Stimulated activated CD4-positive, alpha-beta T cell treated with anti-CD3 and anti-CD28 coated beads, TNF-alpha, amount 100 ng/mL, for 1 hour (primary cell): ENCODE measurements at places on chromosomes 16 and 17.
A peak's percentile ranks its signal among the peaks of the same experiment; 100 is the strongest.

DNA sequence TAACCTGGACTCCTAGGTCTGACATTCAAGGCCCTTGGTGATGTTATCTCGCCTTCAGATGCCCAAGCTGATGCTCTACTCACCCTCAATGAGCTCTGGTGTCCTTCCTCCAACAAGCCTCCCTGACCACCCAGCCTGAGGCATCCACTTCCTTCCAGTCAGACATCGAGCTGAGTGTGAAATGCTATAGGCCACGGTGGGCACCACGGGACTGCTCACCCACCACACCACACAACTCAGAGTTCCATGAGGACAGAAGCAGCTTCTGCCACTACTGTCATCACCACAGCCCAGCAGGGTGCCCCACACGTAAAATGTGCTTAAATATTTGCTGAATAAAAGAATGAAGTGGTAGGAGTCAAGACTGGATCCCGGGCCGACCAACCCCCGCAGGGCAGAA lies 12.0 kb downstream of the CREBBP start:
- DNase-seq: no peak

DNA sequence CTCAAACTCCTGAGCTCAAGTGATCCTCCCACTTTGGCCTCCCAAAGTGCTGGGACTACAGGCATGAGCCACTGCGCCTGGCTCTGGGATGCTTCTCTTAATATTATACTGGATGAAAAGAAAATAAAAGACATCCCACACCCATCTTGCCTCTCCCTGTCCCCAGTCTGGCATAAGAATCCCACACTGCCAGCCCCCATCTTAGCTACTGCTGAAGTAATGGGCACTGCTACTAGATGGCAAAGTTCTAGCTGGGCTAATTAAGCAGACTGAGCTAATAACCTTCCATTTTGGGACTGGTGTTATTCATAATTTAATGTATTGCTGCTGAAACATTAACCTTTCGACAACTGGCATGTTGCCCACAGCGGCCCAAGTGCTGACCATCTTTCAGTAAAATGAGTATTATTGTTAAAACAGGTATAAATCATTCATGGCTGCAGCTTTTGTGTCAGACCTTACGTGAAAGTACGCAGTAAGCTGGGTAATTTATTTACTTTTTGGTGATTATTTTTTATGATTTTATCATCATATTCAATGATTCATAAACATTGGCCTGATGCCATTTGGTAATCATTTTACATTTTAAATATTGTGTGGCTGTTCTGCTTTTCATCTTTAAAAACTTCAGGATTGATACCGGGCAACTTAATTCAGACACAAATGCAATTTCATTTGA lies 47.4 kb upstream of the ZFHX3 start:
- DNase-seq: no peak

DNA sequence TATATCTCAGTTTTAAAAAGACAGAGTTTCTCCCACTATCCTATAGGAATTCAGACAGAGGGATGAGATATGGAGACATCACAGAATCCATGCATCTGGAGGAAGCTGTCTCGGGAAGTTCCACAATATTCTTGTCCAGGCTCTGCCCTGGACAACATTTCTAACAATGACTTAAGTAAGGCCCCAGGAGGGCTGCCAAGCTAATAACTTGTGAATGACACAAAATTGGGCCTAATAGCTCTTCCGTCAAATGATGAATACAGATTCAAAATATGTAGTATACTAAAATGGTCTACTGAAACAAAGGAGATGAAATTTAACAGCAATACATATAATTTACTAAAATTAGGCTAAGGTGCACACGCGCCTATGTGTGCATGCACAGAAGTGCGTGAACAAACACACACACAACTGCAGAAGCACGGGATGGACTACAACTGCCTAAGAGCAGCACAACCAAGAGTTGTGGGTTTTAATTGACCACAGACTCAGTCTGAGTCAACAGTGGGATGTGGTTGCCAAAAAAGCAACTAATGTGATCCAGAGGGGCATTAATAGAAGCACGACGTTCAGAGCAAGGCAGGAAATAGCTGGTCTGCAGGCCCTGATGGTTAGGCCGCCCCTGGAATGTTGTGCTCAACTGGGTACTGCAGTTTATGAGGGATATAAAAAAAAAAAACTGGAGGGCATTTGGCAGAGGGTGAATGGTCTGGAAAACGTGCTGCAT lies 26.3 kb upstream of the HS3ST2 start:
- DNase-seq: no peak

GRCh38 chr17:72887322-72887721 lies 205.2 kb downstream of the SLC39A11 start:
- no peak for DNase-seq

DNA sequence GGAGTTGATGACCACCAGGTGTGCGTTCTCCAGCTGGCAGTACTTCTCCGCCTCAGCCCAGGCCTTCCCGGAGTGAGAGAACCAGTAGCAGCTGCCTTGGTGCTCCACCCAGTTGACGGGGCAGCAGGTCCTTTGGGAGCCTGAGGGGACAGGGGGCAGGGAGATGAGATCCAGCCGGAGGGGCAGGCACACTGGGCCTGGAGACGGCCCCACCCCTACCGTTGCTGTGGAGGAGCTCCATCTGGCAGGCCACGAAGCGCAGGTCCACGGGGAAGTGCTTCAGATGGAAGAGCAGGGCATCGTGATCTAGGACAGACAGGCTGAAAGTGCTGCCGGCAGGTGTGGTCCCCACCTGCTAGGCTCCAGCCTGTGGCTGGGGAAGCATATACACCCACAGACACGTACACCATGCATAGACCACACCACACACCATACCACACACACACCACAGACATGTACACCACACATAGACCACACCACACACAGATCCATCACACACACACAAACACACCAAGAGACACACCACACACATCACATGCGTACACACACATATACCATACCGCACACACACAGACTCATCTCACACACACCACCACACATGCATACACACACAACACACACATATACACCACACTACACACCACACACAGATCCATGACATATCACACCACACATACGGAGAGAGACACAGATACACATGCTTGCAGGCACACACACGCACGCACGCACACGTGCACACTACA lies 7.4 kb downstream of the ASGR2 start:
- DNase-seq: no peak

- no peak for DNase-seq
Measured at GRCh38 chr17:26766743-26767142, 527.2 kb upstream of the WSB1 start.

DNA sequence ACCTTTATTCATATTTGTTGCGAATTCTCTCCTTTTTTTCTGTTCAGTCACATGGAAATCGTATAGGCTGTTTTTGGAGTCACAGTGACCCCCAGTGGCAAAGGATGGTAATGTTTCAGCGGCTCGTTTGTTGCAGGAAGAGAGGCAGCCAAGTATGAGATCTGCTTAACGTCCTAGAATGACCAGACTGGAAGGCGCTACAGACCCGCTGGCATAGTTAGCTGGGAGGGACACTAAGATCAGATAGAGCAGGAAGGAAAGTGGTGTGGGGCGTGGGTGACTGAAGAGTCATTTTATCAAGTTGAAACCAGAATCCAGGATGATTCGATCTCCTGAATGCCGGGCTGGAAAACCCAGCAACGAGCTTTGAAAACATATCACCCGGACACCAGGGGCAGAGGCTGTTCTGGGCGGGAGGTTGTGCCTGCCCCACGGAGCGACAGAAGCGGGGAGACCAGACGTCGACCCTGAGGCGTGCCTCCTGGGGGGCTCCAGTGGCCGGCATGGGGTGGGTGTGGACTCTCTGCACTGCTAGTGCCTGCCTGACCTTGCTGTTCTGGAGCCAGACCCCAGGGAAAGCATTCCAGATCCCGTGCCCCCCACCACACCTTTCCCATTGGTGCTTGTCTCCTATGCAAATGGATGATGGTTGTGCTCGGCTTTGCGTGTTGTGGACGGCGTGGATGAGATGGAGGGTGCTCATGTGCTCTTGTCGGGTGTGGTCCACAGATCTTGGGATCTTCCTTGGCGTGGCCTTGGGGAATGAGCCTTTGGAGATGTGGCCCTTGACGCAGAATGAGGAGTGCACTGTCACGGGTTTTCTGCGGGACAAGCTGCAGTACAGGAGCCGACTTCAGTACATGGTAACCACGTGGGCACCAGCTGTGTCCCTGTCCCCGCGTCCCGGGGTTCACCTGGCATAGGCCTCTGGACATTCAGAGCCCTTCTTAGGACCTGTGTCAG lies 7.7 kb downstream of the IL34 start:
- peak; percentile 73 for DNase-seq

- DNase-seq: no peak
Measured at GRCh38 chr16:85611444-85612190, 1.5 kb upstream of the GSE1 start.

DNA sequence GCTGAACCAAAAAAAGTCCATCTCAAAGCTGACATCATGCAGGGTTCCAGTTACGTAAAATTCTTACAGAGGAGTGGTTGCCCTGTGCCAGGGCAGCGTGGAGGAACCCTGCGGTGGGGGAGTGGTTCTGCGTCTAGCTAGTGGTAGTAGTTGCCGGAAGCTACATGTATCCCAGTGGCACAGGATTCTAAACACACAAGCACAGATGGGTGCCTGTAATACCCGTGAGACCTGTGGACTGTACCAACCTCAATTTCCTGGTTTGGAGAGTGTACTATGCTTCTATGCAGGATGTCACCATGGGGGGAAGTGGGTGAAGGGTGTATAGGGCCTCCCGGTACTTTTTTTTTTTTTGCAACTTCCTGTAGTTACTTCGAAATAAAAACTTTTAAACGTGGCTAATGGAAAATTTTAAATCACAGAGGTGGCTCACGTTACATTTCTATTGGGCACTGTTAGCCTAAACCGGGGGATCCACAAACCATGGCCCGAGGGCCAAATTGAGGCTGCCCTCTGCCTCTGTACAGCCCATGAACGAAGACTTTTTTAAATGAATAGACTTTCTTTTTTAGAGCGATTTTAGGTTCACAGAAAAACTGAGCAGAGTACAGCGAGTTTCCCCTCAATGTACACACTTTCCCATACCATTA lies 38.5 kb downstream of the TBC1D16 start:
- peak; percentile 66 for DNase-seq

DNA sequence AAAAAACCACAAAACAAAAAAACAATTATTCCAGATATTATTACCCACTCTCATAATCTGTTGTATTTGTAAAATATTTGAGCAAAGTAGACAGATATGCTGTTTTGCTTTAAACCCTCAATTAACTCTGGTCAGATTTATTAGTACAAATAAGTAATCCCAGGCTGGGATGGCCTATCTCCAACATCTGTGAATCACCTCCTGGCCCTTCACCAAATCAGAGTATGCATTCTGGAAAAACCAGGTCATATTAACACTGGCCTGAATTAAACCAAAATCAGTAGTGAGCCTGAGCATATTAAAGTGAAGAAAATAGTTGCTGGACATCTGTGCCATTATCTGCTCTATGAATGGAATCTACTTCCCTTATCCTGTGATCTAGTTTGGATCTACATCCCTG lies 41.0 kb downstream of the STAT3 start:
- no peak for DNase-seq

GRCh38 chr17:34126965-34127364 lies 128.1 kb upstream of the CCL2 start:
- no peak for DNase-seq

GRCh38 chr16:74623214-74623838 lies 16.4 kb upstream of the GLG1 start:
- no peak for DNase-seq

DNA sequence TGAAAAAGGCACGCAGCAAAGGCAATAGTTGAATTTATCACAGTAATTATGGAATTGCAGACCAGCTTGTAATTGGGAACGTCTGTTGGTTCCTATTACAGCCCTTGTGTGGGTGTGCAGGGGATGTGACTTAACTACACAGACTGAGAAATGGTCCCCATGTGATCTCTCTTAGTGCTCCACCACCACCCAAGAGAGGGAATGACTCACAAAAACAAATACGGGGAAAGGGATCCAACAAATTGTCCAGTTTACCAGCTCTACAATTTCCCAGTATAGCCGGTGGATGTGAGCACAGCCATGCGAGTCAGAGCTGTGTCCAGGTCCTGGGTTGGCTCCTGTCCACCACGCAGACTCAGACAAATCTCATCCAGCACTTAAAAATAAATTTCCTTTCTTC lies 337.9 kb downstream of the GRIN2A start:
- no peak for DNase-seq

DNA sequence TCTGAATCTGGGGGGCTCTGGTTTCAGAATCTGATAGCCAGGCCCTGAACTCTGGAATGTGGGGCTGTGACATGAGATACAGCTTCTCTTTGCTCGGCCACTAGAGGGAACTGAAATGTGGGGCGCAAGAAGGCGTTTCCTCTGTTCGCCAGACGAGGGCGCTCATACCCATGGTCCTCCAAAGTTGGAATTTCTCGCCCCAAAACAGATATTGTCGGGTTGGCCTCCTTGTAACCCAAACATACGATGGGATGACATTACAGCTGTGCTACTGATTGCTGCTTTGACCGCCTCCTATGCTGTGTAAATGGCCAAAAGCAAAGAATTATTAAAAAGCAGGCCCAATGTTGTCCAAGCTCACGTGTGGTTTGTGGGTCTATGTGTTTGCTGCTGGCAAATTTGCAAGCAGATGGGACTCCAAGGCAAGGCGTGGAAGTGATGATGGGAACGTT lies 13.1 kb upstream of the MSI2 start:
- peak; percentile 67 for DNase-seq

DNA sequence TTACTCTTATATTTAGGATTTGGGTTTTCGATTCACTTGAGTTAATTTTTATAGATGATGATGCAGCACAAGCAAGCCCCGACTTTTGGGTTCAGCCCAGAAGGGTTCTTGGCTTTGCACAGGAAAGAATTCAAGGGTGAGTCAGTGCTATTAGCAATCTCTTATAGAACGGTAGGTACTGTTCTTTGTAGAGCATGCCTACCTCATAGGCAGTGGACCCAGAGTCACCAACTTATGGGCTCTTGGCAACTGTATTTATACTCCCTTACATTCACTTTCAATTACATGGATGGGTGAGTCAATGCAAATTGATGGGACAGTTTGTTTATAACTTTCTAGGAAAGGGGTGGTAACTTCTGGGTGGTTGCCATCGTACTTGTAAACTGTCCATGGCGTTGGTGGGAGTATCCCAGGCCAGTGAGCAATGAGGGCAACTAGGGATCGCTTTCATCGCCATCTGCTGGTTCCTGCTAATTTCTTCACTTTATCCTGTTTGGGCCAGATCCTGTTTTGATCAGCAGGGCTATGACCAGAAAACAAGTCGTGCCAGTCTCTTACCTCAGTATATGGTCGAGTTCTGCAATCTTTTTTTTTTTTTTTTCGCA lies 362.6 kb downstream of the CNTNAP4 start:
- no peak for DNase-seq

DNA sequence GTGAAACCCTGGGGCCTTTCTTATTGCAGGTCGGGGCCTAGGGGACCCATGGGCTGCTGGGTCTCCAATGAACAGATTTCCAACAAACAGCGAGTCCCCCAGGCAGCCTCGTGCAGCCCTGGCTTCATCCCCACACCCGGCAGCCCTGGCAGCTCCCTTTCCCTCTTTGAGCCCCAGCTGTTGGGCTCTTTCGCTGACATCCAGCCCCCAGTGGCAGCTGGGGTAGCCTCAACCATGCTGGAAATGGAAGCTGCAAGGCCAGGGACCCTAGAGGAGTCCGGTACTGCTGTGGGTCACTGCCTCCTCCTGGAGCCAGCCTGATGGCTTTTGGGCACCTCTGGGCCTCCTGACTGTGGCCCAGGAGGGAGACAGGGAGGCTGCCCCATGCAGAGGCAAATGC lies 5.9 kb downstream of the RPUSD1 start:
- DNase-seq: no peak
